ENCODE measurements at places on chromosomes 7 and 10.

GRCh38 chr7:134856091-134856490 is 76.7 kb downstream of the CALD1 start:
- DNase-seq, result no peak

- no peak for DNase-seq
Observed at GRCh38 chr10:96287392-96288105, 16.2 kb upstream of the BLNK start.

DNA sequence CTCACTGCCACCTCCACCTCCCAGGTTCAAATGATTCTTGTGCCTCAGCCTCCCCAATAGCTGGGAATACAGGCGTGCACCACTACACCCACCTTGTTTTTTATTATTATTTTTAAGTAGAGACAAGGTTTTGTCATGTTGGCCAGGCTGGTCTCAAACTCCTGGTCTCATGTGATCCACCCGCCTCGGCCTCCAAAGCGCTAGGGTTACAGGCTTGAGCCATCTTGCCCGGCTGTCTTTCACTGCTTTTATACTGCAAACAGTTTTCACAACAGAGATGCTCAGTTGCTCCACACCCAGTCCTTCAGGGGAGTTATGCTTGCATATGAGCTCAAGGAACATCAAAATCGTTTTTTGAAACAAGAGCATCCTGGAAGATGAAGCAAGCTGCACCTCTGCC is 1.3 kb upstream of the PRR15 start:
- DNase-seq, result no peak

DNA sequence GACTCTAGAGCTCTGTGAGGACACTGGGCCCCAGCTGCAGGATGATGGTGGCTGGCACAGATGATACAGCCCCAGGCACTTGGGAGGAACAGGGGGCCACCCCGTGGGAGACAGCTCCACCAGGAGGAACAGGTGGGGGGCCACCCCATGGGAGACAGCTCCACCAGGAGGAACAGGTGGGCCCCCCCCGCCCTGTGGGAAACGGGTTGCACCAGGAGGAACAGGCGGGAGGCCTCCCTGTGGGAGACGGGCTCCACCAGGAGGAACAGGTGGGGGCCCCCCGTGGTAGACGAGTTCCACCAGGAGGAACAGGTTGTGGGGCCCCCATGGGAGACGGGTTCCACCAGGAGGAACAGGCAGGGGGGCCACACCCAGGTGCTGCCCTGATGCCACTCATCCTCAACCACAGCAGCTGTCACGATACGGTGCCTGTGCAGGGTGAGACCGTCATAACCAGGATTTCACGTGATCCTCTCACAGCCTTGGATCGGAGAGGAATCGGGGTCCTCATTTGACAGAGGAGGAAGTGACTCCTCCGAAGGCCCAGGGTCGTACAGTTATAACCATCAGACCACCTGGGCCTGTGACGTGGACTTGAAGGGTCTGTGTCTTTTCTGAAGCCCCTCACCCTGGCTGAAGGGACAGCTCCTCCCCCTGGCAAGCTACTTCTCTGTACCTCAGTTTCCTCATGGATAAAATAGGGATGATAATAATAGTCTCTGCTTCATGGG is 49.2 kb upstream of the NANOS1 start:
- peak; percentile 43 for DNase-seq

- no peak for DNase-seq
Observed at GRCh38 chr10:52100011-52100547, 214.0 kb upstream of the DKK1 start.

GRCh38 chr10:114642729-114643128 is 15.3 kb downstream of the ABLIM1 start:
- DNase-seq, result no peak

DNA sequence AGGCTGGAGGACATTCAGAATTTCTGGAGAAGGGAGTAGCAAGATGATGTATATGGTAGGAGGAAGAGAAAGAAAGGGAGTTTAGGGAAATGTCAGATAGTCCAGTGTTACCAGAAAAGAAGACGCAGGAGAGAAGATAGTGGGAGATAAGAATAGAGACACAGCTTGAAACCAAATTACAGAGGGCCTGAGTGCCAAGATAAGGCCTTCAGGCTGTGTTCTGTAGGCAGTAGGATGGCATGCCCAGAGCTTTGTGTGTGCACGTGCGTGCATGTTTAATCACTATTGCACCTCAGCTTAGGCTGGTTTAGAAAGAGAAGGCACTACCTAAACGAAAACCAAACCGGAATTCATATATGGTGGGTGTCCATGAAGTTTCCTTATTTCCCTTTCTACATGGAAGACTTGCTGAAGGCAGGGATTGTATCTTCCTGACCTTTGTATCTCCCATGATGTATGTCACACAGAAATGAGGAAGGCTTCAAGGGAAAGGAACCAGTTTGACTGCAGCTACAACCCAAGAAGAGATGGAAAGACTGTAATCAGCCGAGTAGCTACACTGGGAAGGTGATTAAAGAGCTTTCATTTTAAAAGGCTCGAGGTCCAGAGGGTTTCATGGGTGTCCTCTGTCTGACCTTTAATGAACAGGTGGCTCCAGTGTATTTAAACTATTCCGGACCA is 35.8 kb upstream of the BHLHA15 start:
- DNase-seq, result no peak

DNA sequence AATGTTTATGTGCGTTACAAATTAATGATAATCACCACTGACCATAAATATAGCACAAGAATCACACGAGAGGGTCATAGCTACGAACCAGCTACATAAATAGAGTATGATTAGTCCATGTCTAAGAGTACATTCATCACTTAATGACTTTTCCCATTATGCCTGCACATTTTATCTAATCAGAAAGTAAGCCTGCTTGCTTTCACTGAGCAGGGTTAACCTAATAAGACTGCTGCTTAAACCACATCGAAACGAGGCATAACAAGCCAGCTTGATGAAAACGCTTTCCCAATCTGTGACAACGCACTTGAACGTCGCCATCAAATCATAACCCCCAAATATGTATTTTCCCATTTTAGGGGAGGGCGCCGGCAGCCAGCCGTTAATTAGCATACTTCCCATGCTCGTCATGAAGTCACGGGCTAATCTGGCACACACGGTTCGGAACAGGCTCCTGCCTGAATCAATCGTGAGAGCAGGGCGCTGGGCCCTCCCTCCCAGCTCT is 71.5 kb downstream of the EBF3 start:
- DNase-seq, result no peak

GRCh38 chr7:134420424-134421125 is 38.3 kb downstream of the AKR1B1 start:
- no peak for DNase-seq

DNA sequence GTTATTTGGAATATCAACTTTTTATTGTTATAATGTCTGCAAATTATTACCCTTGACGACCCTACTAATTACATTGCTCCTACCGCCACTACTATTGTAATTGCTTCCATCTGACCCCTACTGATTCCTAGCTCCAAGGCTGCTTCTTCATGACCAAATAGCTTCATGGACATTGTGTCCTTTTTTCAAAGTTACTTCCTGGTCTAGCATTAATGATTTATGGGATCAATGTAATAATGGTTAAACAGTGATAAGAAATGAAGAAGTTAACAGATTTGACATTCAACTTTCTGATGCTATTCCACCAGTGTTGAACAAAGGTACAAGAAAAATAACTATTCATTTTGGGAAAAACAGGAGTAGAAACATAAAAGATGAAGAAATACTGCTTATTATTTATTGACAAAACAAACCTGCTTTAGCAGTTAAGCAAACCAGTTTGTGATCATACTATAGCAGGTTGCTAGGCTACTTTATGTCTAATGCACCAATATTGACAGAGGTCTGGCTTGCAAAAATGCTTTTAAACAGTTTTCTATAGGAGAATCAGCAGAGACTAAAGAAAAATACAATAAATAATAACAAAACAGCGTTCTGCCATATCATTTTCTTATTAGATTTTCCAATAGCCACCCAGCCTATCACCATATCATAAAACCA is 125.8 kb downstream of the PCLO start:
- no peak for DNase-seq

GRCh38 chr7:152462995-152463708 is 27.3 kb upstream of the KMT2C start:
- no peak for DNase-seq

DNA sequence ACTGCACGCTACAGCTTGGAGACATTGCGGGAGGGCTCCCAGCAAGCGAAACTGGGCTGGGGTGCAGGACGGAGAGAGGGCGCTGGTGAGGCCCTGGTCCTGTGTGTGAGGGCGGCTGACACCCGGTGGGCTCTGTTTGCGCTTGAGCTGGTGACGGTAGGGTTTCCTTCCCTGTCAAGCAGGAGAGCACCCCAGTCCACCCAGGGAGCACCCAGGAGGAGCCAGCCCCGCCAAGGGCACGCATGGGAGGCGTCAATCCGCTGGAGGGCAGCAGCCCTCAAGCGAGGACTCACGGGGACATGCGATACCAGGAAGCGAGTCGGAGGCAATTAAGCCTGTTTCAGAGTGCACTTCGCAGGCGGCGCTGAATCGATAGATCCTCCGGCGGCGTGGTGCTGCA is 109.4 kb downstream of the MAD1L1 start:
- DNase-seq, result no peak

DNA sequence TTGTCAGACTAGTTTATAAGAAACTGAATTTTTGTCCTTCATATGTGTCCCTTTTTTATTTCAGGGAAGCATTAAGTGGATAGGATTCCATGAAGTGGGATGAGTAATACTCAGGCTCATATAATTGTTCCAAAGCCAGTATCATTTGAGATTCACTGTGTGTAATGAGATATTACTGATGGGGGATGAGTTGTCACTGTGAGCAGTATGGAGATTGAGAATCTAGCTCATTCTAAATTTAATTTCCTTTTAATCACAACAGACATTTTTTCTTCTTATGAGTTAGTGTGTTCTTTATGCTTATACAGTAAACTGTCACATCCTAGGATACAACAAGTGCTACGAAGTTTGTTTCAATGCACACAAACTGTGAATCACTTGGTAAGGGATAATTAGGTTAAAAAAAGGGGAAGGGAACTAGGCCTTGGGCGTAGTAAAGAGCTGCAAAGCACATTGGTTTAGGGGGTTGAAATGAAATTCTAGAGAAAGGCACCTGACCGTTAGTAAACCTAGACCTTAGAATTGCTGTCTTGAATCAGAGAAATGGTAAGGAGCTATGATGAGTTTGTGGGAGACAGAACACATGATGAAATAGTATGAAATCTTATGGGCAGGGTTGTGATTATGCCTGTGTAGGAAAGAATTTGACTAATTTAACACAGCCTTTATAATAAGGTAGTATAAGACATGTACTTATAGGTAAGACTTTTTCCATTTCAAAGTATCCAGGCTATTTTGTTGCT is 153.4 kb downstream of the MLLT10 start:
- no peak for DNase-seq

DNA sequence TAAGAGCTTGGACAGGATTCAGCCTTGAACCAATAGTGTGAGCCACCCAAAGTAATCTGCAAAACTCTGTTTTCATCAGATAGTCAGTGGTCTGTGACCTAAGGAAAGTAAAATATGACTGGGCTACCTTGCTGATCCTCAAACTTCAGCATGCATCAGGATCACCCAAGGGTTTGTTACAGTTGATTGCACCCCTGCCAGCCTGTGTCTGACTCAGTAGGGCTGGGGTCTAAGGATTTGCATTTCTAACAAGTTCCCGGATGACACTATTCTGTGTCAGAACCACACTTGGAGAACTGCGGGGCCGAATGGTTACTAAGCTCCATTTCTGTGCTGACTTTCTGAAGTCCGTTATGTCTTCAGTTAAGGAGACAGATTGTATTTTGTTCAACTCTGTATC is 40.6 kb upstream of the TSPAN13 start:
- DNase-seq, result no peak

DNA sequence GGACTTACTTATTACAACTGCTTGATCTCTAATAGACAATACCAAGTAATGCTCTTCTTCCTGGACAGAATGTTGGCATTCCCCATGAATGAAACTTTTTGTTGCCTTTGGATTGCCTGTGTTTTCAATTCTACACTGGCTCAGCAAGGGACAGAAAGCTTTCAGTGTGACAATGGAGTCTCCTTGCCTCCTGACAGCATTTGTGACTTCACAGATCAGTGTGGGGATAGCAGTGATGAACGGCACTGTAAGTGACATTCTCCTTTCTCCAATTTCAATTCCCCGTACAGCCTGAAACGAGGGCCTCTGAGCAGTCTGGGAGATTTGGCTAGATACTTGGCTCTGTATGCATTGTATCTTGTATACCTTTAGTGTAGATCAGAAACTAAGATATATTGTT is 290 bp downstream of the MALRD1 start:
- no peak for DNase-seq

DNA sequence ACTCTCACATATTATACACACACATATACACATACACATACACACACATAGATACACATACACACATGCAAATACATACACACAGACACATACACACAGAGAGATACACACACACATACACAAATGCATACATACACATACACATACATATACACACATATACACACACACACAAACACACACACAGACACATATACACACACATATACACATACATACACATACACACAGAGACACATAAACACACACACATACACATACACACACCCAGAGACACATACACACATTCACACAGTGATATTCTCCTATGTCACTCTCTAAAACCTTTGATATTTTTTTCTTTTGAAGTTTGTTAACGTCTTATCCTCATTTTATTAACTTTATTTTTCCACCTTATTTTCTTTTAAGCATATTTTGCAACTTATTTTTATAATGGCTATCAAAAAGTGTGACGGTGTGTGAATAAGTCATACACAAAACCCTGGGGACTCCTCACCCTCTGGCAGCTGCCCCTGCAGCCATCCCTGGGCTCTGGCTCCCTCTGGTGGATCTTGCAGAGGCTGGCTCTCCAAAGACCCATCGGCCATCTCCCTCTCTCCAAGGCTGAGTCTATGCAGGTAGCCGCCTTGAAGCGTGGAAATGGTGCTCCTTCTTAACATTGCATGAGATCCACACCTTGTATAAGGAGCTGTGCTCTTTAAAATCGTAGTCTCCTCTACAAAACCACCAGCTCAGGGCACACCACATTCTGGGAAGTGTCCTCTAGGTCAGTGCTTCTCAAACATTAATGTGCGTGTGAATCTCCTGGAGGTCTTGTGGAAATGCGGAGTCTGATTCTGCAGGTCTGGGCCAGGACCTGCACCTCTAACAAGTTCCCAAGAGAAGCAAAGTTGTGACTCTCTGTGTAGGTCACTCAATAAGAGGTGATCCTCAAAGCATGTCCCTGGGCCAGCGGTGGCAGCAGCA is 4.1 kb upstream of the C10orf120 start:
- DNase-seq, result peak; percentile 70

GRCh38 chr10:123398180-123398591 is 244.0 kb downstream of the BUB3 start:
- DNase-seq, result no peak

GRCh38 chr10:7403620-7404019 is 7.2 kb downstream of the SFMBT2 start:
- DNase-seq, result no peak

DNA sequence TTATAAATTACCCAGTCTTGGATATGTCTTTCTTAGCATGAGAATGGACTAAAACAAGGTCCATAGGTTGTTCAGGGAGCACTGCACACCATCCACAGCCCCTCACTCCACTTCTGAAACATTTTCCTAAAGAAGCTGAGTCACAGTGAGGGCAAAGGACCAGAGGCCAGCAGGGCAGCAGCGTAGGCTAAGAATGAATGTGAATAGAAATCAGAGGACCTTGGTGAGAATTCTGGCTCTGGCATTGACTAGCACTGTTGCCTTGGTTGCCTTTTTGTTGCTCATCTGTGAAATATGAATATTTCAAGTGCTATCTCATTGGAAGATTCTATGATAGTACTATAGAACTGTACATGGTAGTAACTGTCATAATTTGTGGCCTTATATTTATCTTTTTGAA is 41.7 kb upstream of the TOMM7 start:
- DNase-seq, result no peak

- DNase-seq, result no peak
Observed at GRCh38 chr10:52965938-52966401, 193.4 kb upstream of the MBL2 start.
